Fibroblast of skin of left quadriceps (primary cell): ENCODE measurements at places on chromosomes 5 and 9.
A peak's percentile ranks its signal among the peaks of the same experiment; 100 is the strongest.

DNA sequence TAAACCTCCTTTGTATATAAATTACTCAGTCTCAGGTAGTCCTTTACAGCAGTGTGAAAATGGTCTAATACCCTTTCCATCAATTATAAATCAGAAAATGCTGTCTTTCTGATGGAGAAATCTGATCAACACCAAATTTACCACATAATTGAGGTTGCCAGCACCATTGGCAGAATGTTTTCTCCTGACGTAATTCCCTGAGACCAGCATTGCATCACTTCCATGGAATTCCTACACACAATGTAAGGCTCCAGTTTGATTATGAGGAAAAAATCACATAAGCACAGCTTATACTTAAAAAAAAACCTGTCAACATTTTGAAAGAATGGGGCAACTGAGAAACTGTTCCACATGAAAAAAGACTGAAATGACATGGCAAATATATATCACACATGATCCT is 618.7 kb upstream of the CDH6 start:
- no peak for DNase-seq

DNA sequence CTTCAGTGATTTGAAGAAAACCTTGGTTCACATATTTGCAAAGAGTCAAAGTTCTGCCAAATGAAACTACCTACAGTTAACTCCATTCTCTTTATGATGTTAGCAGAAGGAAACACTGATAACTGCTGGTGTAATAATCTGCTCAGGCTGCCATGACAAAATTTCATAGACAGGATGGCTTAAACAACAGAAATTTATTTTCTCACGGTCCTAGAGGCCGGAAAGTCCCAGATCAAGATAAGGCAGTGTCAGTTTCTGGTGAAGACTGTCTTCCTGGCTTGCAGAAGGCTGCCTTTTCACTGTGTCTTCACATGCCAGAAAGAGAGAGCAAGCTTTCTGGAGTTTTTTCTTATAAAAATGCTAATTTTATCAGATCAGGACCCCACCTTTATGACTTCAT is 102.4 kb upstream of the PARP8 start:
- no peak for DNase-seq

DNA sequence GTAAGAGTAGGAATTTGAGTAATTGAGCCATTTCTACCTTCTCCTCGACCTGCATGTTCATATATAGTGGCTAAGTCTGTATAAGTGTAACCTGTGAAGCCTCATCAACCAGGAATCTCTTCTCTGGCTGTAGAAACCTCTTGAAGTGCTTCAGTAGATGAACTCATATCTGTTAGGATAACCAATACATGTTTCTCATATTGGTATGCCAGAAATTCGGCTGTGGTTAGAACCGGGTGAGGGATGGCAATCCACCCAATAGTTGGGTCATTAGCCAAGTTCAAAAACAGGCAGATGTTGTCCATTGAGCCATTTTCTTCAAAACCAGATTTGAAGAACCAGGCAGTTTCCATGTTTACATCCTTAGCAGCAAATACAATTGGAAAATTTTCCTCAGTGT is 28.9 kb upstream of the GSN start:
- no peak for DNase-seq

DNA sequence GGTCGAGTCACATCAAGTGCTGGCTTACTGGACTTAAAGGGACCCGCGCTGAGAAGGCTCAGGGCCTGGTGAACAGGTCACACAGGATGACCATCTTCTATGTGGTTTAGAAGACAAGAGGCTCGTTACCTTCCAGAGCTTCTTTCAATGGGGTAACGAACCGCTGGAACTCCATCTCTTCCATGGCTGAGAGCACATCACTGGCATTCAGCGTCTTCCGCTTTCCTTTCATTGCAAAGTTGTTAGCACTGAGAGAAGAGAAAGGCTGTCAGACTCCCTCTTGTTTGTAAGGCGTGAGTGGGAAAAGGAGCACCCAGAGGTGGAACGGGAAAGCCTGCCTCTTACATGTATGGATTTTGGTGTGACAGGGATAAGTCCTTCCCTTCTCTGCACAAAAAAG is 994 bp downstream of the POLE3 start:
- no peak for DNase-seq

DNA sequence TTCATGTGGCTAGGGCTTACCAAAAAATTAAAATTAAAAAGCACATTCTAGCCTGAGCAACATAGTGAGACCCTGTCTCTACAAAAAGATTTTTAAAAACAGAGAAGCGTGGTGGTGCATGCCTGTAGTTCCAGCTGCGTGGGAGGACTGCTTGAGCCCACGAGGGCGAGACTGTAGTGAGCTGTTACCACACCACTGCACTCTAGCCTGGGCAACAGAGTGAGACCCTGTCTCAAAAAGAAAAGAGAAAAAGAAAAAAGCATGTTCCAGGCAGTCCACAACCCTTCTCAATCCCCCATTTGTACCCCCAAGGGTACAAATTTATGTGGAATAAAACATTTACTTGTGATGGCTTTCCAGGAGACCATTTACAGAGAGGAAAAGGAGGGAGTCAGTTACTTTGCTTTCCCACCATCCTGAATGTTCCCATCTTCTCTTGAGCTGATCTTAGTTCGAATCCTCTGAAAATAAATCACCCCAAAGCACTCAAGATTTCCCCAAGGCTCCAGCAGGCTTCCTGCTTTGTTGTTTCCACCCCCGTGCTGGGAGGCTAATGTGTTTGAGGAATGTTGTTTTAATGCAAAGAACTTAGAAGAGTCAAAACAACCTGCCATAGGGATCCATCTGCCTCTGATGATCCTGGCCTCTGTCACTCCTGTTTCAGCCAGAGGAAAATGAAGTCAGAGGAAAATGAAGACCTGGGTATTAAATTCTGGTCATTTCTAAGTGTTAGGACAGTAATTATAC is 384.7 kb downstream of the BNC2 start:
- DNase-seq = no peak

DNA sequence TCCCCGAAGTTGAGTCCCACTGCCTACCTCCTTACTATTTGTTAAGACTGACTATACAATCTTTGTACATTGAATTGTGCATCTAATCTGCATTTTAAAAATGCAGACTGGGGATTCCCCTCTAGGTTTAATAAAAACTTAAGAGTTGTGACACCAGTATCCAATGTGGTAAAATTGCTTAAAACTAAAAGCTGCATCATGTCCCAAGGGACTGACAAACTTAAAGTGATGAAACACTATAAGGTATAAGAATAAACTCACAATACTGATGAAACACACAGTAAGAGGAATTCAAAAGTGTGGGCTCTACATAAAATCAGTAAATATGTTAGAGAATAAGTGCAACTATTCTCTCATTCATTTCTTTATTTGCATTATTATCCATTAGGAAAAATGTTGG is 1905.1 kb downstream of the MAT2B start:
- DNase-seq = no peak

- DNase-seq = no peak
Measured at GRCh38 chr5:172846677-172847076, 12.6 kb downstream of the ERGIC1 start.

- no peak for DNase-seq
Measured at GRCh38 chr9:114811301-114811700, 5.5 kb upstream of the TNFSF15 start.

- DNase-seq = no peak
Measured at GRCh38 chr5:64509828-64510227, 4.0 kb downstream of the RGS7BP start.

DNA sequence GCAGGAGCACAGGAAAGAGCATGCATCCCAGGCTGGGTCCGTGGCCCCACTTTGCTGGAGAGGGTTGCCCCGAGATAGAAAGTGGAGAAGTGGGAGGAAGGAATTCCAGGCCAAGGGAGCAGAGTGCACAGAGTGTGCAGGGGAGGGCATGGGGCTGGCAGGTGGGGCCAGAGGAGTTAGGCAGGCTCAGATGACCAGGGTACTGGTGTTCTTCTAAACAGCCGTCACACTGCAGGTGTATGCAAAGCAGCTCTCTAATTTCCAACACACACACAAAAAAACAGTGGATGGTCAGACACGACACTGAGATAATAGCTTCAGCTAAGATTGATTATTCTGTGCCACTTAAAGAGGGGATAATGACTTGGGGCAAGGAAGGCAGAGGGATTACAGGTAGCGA is 212.2 kb downstream of the MTRR start:
- DNase-seq = no peak

DNA sequence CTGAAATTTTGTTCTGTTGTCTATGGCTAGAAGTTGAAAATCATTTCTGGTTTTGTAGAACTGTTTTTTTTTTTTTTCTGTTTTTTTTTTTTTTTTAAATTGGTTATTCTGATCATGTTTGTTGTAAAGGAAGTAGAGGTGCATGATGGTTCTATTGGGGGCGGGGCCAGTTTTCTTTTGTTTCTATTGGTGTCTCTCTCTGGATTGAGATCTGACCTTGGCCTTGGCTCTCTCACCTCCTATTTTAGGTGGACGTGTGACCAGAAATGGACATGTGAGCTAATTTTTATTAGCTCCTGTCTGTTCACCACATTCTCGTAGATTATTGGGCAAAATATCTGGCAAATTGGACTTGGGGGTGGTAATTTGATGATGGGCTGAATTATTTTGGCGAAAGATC is 3.2 kb downstream of the ZNF618 start:
- DNase-seq = no peak

DNA sequence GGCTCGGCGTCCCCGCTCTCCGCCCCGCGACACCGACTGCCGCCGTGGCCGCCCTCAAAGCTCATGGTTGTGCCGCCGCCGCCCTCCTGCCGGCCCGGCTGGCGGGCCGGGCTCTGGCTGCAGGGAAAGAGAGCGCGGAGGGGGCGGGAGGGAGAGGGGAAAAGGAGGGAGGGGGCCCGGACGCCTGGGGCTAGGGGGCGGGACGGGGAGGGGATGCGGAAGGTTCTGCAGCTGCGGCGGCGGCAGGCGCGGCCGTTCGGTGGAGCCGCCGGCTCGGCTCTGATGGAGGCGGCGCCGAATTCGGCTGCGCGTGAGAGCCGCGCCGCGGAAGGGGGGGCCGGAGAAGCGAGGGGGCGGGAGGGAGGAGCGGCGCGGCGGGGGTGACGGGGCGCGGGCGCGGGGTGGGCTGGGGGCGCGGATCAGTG is at the start of gene MARCHF11:
Gene MARCHF11 (minus strand): TSS at position 281 of the 425 bp plus-strand sequence. CDS start 216 bp downstream, at position 65.
- no peak for DNase-seq

- no peak for DNase-seq
Measured at GRCh38 chr9:3125602-3126405, 281.9 kb upstream of the PUM3 start.

GRCh38 chr5:143685246-143685815 is 126.6 kb upstream of the HMHB1 start:
- DNase-seq = no peak

- DNase-seq = peak; percentile 53
Measured at GRCh38 chr9:24413651-24414050, 132.0 kb downstream of the IZUMO3 start.

DNA sequence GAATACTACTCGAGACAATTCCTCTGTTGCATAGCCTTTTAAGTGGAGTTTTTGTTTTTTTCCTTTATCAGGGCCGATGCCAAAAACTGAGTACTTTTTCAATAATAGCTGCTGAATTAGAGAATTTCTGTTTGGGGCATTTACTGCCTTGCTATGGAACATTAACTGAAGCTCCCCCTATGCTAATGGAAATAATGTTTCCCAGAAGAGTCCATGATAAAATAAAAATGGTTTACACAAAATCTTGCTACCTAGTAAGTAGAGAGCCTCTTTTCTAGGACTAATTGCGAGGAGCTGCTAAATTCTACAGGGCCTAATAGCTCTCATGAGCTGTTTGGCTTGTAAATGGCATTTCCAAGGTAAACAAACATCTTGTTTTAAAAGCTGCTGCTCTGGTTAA is 128.2 kb upstream of the MYO10 start:
- no peak for DNase-seq

- DNase-seq = no peak
Measured at GRCh38 chr5:37839407-37840052, at the start of gene GDNF. GDNF (minus strand) TSS chr5:37840041; CDS start chr5:37834796, 5,245 bp downstream.

DNA sequence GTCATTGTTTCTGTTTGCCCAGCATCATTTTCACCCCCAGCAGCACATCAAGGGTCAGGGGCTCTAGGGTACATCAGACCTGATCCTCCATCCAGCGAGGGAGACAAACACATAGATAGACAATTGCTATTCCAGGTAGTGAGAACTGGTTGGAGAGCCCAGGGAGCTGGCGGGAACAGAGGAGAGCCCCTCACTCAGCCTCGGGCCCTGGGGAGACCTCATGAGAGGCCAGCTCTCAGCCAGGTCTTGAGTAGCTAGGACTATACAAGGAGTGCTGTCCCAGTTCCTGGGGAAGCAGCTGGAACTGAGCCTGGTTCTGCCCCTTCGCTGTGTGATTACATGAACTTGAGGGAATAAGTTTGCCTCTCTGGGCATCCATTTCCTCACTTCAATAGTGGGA is 80.3 kb downstream of the HRH2 start:
- DNase-seq = no peak

- no peak for DNase-seq
Measured at GRCh38 chr5:15373151-15373550, 126.8 kb upstream of the FBXL7 start.

GRCh38 chr5:171261361-171261760 is 47.7 kb upstream of the TLX3 start:
- DNase-seq = no peak

DNA sequence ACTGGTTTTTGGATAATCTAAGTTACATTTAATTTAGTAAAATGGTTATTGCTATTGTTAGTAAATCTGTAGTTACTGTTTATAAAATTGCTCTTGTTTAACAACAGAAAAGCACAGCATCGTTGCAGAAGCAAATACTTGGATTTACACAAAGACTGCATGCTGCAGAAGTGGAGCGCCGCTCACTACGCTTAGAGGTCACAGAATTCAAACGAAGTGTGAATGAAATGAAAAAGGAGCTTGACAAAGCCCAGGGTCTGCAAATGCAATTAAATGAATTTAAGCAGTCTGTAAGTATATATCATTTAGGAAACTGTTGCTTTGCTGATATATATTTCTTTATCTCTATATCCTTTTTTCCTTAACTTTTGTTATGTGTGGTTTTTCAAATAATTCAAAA is 226.0 kb downstream of the CCDC171 start:
- no peak for DNase-seq

- no peak for DNase-seq
Measured at GRCh38 chr5:100827481-100827889, 75.6 kb downstream of the ST8SIA4 start.

- DNase-seq = no peak
Measured at GRCh38 chr5:87574106-87574505, 161.4 kb upstream of the CCNH start.

DNA sequence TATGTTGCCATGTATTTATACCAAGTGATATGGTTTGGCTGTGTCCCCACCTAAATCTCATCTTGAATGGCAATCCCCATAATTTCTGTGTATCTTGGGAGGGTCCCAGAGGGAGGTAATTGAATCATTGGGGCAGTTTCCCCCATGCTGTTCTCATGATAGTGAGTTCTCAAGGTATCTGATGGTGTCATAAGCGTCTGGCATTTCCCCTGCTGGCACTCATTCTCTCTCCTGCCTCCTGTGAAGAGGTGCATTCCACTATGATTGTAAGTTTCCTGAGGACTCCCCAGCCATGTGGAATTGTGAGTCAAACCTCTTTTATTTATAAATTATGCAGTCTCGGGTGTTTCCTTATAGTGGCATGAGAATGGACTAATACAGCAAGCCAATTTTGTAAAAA is 140.8 kb upstream of the ADAMTSL1 start:
- DNase-seq = no peak

- no peak for DNase-seq
Measured at GRCh38 chr9:70535546-70536323, 121.3 kb upstream of the KLF9 start.
